H1 (cell line): ENCODE measurements at places on chromosomes 7 and 10. TPM values are rescaled to one million over a fixed set of nuclear protein-coding genes. Genes with fewer than 3 reads are reported as not detected.

The TMEM273 gene
- not detected in 2 replicates for total RNA-seq

DNA sequence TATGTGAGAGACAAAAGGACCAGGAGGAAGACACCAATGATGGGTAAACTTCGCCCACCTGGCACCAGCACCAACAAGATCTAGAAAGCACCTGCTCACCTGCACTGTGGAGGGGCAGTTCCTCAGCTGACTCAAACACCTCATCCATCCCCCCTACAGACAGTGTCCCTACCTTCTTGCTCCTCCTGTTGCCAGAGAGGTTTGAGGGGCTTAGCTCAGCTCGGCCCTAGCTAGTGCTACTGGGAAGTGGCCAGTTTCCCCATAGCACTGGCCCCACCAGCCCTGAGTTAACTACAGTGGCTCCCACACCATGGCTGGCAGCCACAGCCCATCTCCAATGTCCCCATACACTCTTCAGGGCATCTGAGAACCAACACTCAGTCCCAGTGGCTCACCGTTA lies 70.8 kb downstream of the GRID1 start:
- DNase-seq, result no peak

The TUBAL3 gene
- not detected in 2 replicates for total RNA-seq

DNA sequence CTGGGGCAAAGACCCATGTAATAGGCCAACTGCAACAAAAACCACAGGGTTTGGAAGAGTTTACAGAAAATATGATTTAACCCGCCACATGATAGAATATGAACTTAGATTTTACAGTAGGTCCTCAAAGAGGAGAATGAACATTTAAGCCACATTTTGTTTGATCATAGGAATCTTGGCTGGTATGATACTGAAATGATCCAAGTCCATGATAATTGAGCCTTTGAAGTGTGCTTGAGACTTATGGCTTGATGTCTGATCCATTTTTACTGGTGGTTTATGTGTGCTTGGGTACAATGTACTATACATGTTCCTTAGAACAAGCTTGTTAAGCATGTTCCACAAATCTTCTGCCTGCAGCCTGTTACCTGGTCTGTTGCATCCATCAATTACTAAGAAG lies 41.8 kb upstream of the PDSS1 start:
- no peak for DNase-seq

DNA sequence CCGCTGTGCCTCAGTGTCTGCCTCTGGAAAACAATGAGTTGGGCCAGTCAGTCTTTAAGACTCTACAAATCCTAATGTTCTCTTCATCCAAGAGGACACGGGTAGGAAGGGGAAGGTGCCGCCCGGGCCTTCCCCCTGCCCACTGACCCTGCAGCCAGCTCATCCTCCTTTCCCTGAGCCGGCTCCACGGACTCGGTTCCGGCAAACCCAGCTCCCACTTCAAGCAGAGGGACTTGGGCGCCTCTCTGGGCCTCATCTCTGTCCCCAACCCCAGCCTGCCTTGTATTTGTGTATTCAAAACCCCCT lies 95.6 kb downstream of the C10orf105 start:
- DNase-seq, result no peak

The MAT1A gene
- 2.9 and 4.1 TPM in 2 replicates for total RNA-seq

The LBX1 gene
- total RNA-seq, result not detected in 2 replicates

The EFCAB10 gene
- 3.1 TPM in 2 replicates for total RNA-seq

DNA sequence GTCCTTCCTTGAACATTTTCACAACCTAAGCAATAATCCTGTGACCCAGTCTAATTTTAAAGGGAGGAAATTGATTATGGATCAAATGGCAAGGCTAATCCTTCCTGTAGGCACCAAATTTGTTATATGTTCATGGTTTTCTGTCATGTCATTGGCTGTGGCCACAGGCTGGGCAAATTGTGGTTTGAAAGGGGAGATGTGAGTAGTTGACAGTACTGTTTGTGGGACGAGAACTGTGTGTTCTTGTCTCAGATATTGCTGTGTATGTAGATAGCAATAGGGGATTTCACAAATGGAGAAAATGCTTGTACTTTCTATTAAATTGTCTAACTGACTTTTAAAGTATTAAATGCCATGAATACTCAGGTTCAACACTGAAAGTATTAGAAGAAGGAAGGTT lies 8.1 kb upstream of the PRKG1 start:
- no peak for DNase-seq

DNA sequence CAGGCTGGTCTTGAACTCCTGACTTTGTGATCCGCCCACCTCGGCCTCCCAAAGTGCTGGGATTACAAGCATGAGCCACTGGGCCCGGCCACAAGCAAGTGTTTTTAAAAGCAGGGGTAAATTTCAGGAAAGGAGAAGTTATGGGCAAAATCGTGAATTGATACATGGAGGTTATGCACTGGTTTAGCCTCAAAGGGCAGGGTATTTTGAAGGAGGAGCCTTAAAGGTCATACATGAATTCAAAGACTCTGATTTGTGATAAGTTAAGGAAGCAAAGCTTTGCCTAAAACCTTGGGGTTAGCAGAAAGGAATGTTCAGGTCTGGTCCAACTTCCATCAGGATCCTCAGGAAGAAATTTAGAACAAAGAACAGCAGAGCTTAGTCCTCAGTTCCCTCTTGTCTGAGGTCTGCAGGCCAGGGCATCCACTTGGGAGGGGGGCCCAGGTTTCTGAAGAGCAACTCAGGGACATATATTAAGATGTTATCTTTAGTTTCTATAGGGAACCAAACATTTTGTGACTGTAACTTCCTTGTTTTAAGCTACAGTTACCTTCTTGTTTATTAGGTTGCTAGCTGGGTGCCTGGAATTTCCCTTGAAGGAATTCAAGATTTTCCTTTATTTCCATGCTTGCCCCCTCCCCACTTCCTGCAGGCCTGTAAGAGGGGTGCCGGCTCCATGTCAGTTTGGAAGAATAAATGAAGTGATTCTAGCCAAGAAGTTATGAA lies 2.8 kb upstream of the REPIN1 start:
- DNase-seq, result no peak

GRCh38 chr7:81926154-81926553 lies 156.3 kb upstream of the HGF start:
- no peak for DNase-seq

The MUC12 gene
- 7.0 and 7.7 TPM in 2 replicates for total RNA-seq

DNA sequence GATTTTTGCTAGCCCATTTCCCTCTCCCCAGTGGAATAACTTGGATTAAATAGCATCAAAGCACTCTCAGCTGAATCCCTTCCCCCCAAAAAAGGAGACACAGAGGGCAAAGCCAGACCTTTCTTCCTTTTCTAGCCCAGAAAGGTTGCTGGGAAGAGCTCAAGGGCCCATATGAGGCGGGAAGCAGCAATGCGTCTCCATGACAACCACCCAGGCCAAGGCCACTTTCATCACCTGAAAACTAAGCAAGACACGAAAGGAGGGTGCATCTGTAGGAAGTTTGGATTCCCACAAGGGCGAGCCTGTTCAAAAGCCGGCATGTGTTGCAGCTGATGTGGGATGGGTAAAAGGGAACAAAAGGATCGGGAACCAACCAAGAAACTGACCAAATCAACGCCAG lies 229.1 kb downstream of the PLXNA4 start:
- no peak for DNase-seq

DNA sequence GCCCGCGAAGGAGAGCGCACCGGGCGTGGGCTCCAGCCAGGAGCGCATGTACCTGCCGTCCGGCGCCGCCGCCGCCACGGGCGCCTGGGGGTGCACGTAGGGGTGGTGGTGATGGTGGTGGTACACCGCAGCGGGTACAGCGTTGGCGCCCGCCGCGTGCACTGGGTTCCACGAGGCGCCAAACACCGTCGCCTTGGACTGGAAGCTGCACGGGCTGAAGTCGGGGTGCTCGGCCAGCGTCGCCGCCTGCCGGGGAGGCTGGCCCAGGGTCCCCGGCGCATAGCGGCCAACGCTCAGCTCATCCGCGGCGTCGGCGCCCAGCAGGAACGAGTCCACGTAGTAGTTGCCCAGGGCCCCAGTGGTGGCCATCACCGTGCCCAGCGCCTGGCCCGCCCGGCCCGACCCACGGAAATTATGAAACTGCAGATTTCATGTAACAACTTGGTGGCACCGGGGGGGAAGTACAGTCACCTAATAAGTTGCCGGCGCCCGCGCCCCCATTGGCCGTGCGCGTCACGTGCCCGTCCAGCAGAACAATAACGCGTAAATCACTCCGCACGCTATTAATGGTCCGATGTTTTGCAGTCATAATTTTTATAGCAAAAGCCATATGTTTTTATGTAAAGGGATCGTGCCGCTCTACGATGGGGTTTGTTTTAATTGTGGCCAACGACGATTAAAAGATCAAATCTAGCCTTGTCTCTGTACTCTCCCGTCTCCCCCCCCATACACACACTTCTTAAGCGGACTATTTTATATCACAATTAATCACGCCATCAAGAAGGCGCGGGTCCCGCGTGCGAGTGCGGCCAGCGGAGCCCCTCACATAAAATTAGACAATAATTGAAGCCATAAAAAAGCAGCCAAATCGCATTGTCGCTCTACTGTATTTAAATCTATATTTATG lies at the start of gene HOXA9:
Gene HOXA9 (minus strand): TSS at position 449 of the 907 bp plus-strand sequence. CDS start 80 bp downstream, at position 369.
- DNase-seq, result no peak

GRCh38 chr10:26372513-26373354 lies 65.4 kb upstream of the APBB1IP start:
- no peak for DNase-seq

The C10orf105 gene
- total RNA-seq, result 0.48 and 0.73 TPM in 2 replicates

The TMEM178B gene
- total RNA-seq, result 15.8 and 18.1 TPM in 2 replicates

DNA sequence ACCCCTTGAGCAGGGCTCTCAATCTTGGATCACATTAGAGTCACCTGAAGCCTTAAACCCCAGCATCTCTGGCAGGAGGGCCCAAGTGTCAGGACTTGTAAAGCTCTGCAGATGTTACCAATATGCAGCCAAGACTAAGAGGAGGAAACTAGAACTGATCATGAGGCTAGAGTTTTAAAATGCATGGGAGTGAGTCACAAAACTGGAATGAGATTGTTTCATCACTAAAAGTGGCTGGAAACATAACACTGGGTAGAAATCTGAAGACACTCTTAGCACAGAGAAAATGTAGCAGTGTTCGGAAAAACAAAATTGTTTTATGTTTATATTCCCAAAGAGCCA lies 63.3 kb upstream of the GHITM start:
- no peak for DNase-seq

- DNase-seq, result no peak
Observed at GRCh38 chr10:60185421-60185820, 204.3 kb downstream of the ANK3 start.

DNA sequence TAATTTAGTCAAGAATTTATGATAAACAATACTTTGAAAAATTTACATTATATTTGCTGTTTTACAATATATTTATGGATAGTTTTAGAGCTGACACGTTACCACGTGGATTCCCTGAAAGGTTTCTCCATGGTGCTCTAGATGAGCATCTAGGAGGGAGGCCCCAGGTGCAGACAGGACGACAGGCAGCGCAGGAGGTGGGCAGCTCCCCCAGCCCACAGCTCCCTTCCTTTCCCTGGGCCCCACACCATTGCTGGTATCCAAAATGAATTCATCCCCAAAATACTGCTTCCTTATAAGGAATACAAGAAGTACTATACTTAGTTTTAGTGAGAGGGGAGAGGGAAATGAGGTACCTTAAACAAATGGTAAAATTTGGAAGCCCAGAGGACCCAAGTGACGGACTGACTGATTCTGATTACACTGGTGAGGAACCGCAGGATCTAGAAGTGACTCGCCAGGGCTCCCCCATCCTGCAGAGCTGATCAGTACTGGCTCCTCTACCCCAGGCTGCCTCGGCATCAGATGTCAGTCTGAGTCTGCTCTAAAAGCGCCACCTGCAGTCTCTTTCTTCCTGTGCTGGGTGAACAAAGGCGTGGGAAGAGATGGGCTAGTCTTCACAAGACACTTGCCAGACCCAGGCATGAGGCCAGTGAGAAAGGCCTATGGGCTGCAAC lies 89.2 kb downstream of the DLG5 start:
- peak; percentile 83 for DNase-seq

GRCh38 chr7:84021292-84021908 lies 173.2 kb downstream of the SEMA3A start:
- DNase-seq, result no peak
